ENCODE measurements at places on chromosomes 5 and 9. TPM values are rescaled to one million over a fixed set of nuclear protein-coding genes. Genes with fewer than 3 reads are reported as not detected.

MUSK gene
- 2.3 TPM for total RNA-seq

RUFY1 gene
- total RNA-seq = 42.9 TPM

MARCHF3 gene
- 10.7 TPM for total RNA-seq

BNIP1 gene
- total RNA-seq = 9.7 TPM

FBXL7 gene
- 19.6 TPM for total RNA-seq

Measured in metanephros (tissue), 2 donors.